Cardiac atrium fibroblast (primary cell): ENCODE measurements at places on chromosomes 3 and 15. TPM values are rescaled to one million over a fixed set of nuclear protein-coding genes. Genes with fewer than 3 reads are reported as not detected.

FSIP1 gene
- under 0.01 and 0.97 TPM in 2 replicates for total RNA-seq

MYD88 gene
- 23.0 and 29.2 TPM in 2 replicates for total RNA-seq

GPR27 gene
- total RNA-seq: not detected in 2 replicates

ROBO2 gene
- total RNA-seq: under 0.01 and 0.32 TPM in 2 replicates

UBR1 gene
- 13.5 and 14.7 TPM in 2 replicates for total RNA-seq

SLC22A14 gene
- not detected in 2 replicates for total RNA-seq

SELENOT gene
- total RNA-seq: 120 and 156 TPM in 2 replicates

GATA2 gene
- 7.3 and 8.1 TPM in 2 replicates for total RNA-seq

CHRNA7 gene
- under 0.01 and 0.54 TPM in 2 replicates for total RNA-seq

ZNF717 gene
- 4.0 and 6.6 TPM in 2 replicates for total RNA-seq

FETUB gene
- not detected in 2 replicates for total RNA-seq

APPL1 gene
- total RNA-seq: 16.4 and 24.3 TPM in 2 replicates

SLC28A1 gene
- not detected in 2 replicates for total RNA-seq

MYH15 gene
- total RNA-seq: 0.18 and 0.97 TPM in 2 replicates

NEK10 gene
- 1.3 and 2.4 TPM in 2 replicates for total RNA-seq

TM4SF18 gene
- total RNA-seq: 0.36 and 2.4 TPM in 2 replicates

NTRK3 gene
- 0.16 and 2.3 TPM in 2 replicates for total RNA-seq
